ENCODE measurements at places on chromosomes 1 and 21.

- no peak for DNase-seq
Observed at GRCh38 chr1:100107696-100108095, 25.0 kb downstream of the SASS6 start.

- DNase-seq: no peak
Observed at GRCh38 chr1:24999906-25000305, 69.8 kb upstream of the RUNX3 start.

- DNase-seq: no peak
Observed at GRCh38 chr21:41016472-41016871, 151.5 kb upstream of the BACE2 start.

DNA sequence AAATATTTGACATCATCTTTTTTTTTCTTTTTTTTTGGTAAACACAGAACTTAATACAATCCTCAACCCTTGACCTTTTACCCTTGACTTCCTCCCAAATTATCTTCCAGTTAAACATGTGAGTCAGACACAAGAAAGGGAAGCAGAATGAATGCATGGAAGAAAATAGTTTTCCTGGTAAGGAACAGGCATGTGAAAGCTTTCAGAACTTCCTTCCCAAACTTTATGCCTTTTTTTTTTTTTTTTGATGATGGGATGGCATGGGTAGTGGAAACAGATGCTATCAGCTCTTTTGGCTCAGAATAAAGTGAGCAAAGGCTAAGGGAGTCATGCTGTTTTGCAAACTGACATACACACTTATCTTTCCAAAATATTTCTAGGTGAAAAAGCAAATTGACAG lies 1079.1 kb downstream of the TTLL7 start:
- DNase-seq: no peak

- DNase-seq: no peak
Observed at GRCh38 chr21:34100790-34101189, 27.4 kb downstream of the MRPS6 start.

DNA sequence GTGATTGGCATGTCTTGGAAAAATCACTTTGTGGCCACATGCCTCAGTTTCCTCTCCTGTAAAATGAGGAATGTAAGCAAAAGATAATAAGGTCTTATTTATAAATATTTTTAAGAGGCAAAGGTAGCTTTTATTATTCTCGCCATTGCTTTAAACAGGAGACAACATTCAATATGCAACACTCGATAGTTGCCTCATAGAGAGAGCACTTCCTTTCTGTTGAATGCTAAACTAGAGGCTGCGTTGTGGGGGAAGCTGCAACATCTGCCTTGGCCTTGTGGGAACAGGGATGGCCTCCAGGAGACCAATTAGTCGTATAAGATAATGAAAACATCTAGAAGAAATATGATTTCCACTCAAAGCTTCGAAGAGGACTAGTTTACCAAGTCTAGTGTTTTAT lies 3.5 kb downstream of the OSCP1 start:
- no peak for DNase-seq

DNA sequence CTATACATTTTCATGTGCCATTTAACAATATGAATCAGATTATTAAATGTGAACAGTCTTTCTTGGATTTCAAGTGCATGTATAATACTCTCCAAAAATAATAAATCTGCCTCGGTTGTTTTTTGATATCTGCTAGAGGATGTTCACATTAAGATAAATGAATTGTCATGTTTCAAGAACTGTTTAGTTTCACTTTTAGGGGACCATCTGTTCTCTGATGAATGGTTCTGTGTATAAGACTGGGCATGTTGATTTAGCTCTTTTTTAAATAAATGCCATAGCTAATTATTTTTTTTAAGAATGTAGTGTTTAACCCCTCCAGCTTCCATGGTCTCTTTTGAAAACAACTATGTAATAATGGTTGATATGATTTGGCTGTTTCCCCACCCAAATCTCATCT lies 1245.1 kb upstream of the ADGRL4 start:
- DNase-seq: no peak

DNA sequence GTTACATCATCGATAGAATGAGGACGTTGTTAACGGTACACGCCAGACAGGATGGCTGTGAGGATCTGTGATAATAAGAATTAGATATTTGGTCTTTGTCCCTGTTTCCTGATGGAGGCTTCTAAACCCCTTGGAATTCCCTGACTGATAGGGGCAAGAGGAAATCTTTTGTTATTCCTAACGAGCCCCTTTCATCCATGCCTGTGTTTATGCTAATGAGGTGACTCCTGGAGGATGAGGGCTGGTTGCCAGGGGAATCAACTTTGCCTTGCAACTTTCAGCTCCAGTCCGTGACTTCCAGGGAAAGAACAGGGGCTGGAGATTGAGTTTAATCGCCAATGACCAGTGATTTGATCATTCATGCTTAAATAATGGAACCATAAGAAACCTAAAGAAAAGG lies 39.3 kb upstream of the NLRP3 start:
- DNase-seq: no peak

DNA sequence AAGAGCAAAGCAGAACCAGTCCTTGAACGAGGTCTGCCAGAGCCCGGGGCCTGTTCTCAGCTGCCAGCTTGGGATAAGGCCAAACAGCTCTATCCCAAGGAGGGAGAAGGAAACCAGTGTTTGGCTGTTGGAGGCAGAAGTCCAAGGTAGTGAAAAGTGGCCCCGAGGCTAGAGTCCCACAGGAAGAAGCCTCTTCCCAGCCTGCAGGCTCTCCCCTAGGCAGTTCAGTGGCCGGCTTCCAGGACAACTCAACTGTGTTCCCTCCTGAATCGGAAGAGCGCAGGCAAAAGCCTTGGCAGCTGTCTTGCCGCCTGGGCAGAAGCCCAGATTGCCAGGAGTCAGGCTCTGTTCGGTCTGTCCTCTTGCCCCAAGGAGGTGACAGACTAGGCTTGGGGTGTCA lies 19.3 kb downstream of the QSOX1 start:
- no peak for DNase-seq

DNA sequence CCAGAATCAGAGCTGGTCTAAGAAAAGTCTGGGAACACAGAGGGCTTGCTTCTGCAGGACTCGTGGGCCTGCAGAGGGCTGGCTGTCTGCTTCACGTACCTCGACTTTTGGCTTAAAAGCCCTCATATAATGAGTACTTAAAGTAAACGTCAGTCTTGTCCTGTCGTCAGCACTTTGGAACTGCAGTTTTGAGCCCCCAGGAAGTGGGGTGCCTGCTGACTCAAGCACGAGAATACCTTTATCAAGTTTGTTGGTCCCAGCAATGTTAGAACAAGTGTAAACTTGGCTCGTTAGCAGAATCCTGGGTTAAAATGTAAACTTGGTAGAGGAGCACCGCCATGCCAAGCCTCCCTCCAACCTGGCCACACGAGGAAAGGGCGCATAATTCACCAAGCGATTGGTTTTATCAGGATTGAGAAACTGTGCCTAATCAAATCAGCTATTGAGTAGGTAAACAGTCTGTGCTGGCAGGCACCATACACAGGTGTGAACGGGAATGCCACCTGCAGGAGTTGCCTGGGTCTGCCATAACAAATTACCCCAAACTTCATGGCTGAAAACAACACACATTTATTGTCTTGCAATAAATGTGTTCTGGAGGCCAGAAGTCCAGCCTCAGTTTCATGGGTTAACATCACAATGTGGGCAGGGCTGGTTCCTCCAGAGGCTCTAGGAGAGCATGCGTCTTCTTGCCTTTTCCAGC lies 45.0 kb upstream of the FHAD1 start:
- peak; percentile 71 for DNase-seq

GRCh38 chr1:224760163-224760562 lies 144.0 kb downstream of the CNIH3 start:
- DNase-seq: no peak

DNA sequence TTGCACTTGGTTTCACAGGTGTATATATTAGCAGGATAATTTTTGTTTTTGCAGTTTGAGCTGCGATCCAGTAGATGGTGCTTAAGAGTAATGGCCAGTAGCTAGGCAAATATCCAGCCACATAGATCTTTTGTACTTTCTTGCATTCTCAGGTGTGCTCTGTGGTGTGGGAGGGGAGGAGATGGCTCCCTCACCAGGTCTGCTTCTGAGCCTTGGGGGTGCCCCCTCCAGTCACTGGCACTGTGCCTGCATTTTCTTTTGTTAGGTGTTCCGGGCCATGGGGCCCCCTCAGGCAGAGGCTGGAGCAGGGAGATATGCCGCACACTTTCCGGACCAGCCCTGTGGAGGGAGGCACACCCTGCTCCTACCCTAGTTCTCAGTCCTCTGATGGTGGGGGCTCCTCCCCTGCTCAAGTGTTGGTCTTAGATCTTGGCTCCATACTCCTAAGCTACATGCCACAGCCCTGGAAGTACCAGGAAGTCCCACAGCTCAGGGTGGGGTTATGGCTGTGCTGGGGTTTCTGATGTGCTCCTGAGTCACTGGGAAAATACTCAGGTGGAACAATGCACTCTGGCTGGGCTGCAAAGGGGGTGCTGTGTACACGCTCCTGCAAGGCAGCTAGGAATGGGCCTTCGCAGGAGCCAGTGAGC lies 197.6 kb upstream of the DMRTA2 start:
- DNase-seq: peak; percentile 57

GRCh38 chr1:200929530-200930278 lies 35.0 kb downstream of the INAVA start:
- DNase-seq: no peak

DNA sequence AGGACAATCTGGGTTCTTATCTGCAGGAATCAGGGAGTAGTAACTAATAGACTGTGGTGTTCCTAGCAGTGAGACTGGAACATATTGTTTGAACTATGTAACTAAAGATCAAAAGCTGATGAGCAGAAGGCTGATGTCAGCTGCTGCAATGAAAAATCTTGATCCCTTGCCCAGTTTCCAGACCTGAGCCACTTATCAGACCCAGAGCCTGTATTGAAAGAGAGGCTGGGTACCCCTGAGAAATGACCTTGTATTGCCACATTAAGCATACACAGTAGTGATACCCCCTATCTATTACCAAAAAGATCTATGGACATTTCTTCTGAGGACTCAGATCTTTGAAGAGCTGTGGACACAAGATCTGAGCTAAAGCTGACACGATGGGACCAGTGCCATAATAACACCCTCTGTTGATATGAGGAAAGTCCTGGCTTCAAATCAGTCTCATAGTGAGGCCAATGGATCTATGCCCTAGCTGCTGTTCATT lies 178.0 kb upstream of the GALNT2 start:
- no peak for DNase-seq

GRCh38 chr1:57272601-57273000 lies 151.3 kb downstream of the DAB1 start:
- DNase-seq: no peak

GRCh38 chr1:107243461-107243860 lies 102.6 kb downstream of the NTNG1 start:
- no peak for DNase-seq

DNA sequence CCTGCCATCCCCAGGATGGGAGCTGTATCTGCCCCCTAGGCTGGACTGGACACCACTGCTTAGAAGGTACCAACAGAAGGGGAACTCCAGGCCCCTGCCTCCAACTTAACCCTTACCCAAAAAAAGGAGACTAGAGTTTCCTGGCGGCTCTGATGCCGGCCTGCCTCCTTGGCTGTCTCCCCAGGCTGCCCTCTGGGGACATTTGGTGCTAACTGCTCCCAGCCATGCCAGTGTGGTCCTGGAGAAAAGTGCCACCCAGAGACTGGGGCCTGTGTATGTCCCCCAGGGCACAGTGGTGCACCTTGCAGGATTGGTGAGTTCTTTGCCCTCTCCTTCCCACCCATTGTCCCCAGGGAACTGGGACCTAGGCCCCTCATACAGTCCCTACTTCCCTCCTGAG lies 8.1 kb upstream of the LRRC71 start:
- DNase-seq: no peak

DNA sequence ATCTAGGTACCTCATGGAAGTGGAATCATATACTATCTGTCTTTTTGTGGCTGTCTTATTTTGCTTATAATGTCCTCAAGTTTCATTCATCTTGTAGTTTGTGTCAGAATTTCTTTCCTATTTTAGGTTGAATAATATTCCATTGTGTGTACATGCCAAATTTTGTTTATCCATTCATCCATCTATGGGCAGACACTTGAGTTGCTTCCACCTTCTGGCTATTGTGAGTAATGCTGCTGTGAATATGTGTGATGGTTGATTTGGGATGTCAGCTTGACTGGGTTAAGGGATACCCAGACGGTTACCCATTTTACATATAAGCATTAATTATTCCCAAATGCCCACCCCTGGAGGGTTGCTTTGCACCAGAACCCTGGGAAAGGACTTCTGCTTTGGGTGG lies 477.5 kb downstream of the PTPRU start:
- DNase-seq: no peak

DNA sequence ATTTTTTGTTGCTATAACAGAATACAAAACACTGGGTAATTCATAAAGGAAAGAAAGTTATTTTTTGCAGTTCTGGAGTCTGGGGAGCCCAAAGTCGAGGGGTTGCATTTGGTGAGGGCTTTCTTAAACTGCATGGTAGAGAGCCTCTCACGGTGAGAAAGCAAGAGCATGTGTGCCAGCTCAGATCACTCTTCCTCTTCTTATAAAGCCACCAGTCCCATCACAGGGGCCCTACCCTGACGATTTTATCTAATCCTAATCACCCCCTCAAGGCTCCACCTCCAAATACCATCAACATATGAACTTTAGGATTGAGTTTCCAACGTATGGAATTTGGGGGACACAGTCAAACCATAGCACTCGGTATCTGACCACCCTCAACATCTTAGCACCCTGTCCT lies 1.0 kb upstream of the STRIP1 start:
- no peak for DNase-seq

- DNase-seq: no peak
Observed at GRCh38 chr1:185376288-185376687, 59.2 kb upstream of the IVNS1ABP start.

- peak; percentile 80 for DNase-seq
Observed at GRCh38 chr1:171433451-171433850, 51.9 kb upstream of the PRRC2C start.

DNA sequence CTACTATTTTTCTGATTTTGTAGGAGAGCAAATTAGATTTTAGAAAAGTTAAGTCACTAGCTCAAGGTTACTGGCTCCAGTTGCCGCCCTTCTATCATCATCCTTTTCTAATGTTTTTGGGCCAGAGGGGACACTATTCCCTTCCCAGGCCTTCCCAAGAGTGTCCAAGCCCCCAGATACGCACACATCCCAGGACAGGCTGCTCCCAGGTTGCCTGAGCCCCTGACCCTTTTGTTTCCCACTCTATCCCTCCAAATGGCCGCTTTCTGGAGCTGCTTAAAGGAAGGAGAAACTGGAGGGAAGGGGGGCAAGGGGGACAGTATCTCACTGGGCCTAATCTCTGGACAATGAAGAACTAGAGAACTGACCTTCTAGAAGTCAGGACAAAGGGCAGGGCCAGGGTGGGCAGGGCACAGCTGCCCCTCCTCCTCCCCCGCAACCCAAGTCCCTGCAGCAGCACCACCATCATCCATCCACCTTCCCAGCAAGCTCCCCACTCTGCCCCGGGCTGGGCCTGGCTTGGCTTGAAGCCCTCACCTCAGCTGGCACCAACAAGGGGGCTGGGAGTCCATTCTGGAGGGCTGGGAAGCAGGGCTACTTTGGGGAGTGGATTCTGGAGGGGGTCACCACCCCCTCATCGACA lies 1.1 kb upstream of the MAP7D1 start:
- no peak for DNase-seq

- no peak for DNase-seq
Observed at GRCh38 chr1:101364370-101365120, 127.7 kb downstream of the S1PR1 start.

GRCh38 chr1:218656301-218657037 lies 311.3 kb downstream of the TGFB2 start:
- DNase-seq: no peak

Data from Caki2 (cell line).